ENCODE measurements at places on chromosomes 5 and 9.

- DNase-seq: no peak
These were observed 54.9 kb downstream of the NDST1 start for GRCh38 chr5:150562832-150563231.

GRCh38 chr9:105535920-105536668 is 21.8 kb upstream of the FKTN start:
- DNase-seq: no peak

DNA sequence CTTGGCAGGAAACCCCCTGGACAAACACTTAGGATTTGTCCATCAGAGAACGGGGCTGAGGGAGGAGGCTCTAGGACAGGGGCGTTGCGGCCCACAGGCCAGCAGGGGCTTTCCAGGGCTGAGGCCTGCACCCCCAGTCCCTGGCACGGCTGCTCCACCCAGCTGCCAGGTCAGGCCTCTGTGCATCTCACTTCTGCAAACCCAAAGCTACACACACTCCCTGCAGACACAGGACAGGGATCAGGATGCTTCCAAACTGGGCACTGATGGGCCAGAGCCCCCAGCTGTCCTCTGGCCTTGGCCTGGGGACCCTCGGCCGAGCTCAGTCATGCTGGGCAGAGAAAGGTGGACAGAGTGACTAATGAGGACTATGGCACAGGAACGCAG is 106.2 kb upstream of the SARDH start:
- no peak for DNase-seq

GRCh38 chr5:115389034-115389798 is 92.8 kb upstream of the CCDC112 start:
- DNase-seq: no peak

GRCh38 chr9:38017149-38017884 is 51.7 kb downstream of the SHB start:
- DNase-seq: peak; percentile 73

GRCh38 chr5:125005266-125005665 is 258.8 kb upstream of the ZNF608 start:
- DNase-seq: no peak

DNA sequence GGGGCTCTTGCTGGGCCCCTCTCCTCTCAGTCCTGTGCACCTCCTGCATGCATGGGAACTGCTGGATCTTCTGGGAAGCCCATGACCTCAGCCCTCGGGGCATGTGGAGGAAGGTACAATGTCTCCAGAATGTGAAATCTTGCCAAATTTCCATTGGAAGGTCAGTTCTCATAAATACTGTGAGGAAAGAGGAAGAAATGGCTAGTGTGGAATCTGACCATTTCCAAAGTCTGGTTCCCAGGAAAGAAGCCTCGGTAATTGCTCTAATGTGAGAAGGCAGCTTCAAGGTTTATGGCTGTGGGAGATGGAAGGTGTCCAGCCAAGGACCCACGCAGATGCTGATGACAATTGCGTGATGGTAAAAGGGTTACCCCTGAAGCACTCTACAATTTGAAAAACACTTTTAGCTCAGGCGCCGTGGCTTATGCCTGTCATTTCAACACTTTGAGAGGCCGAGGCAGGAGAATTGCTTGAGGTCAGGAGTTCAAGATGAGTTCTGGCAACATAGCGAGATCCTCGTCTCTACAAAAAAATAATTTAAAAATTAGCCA is 8.1 kb upstream of the IL17B start:
- no peak for DNase-seq

- DNase-seq: no peak
These were observed 201.3 kb downstream of the C9orf152 start for GRCh38 chr9:110006657-110007056.

- DNase-seq: no peak
These were observed 201.0 kb downstream of the TRIM32 start for GRCh38 chr9:116888066-116888465.

GRCh38 chr9:134877541-134877940 is 3.1 kb upstream of the FCN2 start:
- no peak for DNase-seq

DNA sequence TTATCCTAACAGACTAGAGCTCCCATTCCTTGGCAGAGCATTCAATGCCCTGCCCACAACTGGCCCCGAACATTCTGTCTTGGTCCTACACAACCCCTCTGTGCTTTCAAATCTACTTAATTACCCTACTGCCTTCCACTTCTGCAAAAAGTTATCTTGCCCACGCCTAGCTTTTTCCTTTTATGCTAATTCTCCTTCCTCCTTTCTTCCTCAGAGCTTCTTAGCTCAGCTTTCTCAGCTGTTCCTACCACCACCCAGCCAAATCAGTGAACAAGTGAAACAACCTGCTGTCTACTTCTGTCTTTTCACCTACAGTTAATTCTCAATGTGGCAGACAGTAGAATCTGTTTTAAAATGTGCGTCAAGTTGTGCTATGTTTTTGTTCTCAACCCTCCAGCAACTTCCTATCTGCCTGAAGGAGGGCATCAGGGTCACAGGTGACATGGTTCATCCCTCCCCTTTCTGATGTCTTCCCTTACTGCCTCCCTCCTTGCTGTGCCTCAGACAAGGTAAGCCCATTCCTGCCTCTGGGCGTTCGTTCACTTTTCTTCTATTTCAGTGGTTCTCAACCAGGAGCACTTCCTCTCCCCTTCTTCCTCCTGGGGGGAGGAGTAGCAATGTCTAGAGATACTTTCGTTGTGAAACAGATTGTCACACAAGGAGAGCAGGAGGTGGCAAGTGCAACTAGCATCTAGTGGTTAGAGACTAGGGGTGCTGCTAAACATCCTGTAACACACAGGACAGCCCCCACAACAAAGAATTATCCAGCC is 1.3 kb upstream of the REEP5 start:
- DNase-seq: no peak

DNA sequence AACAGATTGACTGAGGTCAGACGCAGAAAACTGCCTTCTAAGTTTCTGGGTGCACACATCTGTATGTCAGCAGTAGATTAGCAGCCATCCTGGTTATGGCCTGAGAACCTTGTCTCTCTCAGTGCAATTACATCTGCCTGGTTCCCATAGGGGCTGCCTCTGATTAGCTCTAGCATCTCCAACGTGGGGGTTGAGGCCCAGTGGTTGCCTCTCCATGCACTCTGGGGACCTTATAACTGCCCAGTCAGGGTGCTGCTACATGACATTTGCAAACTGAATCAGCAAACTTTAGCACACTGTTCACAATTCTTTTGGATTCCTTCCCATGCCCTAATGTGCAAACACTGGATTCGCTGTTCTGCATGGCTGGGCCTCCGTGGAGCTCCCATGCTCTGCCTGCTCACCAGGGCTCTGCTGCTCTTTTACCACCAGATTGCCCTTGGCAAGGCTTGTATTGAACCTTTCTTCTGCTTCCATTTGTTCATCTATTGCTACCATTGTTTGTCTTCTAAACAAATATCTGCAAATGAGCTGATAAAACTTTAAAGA is 36.2 kb downstream of the SNX18 start:
- DNase-seq: no peak

DNA sequence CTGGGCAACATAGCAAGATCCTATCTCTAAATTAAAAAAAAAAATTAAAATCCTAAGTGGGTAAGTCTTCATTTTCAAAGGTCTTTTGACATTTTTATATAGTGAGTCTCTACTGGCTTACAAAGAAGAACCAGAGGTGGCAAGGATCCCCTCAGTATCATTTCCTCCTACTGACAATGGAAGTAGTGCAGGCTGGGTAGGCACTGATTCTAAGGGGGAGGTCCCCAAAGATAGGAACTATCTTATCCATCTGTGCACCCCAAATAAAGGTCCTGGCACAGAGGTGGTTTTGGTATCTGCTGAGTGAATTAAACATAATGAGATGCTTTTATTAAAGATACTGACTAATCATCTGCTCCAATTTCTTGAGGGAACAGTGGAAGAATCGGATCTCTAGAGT is 4.2 kb downstream of the FAM193B start:
- DNase-seq: no peak

GRCh38 chr9:109555215-109555614 is 57.1 kb upstream of the PTPN3 start:
- no peak for DNase-seq

DNA sequence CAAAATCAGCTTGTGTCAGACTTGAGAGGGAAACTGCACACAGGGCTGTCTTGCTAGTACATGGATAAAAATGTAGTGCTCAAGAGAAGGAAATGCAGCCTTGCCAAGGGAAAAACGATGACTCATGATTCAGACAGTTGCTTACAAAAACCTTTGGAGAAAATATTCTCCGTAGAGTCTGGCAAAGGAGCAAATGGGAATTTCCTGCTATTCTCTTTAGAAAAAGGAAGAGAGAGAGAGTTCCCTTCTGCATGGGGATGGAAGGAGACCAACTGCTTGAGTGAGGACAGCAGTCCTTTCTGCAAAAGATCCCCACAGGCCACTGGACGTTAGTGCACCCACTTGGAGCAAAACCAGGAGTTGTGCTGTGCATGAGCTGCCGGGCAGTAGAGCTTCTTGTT is 7.6 kb downstream of the IFNB1 start:
- DNase-seq: no peak

- no peak for DNase-seq
These were observed 3.6 kb upstream of the SCGB3A2 start for GRCh38 chr5:147874910-147875367.

DNA sequence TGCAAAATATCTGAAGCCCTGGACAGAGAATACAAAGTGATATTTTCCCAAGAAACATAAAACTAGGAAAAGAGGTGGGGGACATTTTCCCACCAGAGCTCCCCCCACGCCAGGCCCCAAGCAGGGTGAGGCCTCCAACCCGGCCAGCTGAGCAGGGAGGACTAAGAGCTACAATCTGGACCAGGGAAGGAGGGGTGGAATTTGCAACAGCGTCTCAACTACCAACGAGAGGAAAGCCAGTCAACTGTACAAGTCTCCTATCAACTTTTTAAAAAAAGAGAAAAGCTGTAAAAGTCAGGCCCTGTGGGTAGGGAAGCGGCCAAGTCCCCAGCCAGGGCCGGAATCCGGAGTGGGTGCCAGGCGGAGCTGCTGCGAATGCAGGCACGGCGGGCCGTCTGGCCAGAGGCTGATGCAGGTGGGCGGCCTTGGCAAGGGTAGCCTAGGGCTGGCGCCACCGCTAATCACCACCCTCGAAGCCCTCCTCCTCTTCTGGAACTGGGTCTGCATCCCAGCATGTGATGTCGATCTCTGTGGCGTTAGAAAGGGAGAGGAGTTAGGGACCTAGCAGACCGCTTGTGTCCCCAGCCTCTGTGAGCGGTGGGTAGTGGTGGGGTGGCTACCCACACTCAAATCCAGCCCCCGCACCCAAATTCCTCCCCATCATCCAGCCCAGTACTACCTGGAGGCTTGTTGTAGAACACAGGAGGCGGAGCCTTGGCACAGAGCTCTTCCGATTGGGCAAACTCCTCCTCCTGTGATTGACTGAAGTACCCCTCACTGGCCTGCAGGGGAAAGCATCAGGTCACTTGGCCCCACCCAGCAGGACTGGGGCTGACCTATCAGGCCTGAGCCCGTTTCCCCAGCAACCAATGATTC is 10.6 kb downstream of the PRR7 start:
- peak; percentile 90 for DNase-seq

GRCh38 chr5:40052808-40053207 is 626.9 kb upstream of the PTGER4 start:
- DNase-seq: no peak

DNA sequence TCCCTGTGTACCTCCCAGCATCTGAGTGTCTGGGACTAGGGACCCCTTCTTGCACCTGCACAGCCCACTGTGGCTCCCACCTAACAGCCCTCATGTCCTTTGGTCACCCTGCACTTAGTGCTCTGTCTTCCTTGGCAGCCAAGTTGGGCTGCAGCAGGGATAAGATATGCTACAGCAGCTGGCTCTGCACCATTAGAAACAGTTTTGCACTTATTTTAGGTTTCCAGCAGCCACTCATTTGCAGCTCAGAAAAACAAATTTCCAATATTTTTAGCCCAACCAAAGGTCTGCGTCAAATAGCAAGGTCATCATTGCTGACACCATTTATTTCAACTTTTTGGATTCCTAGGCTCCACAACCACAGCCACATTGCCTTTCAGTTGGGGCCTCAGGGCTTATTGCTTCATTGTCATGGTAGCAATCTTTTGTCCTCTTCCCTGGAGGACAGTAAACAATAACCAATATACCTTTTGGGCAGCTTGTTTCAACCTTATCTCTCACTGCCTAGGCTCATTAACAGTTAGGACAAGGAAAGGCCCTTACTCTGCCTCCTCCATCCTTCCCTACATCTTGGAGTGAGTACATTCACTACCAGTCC is 263.9 kb downstream of the COX7C start:
- DNase-seq: no peak

GRCh38 chr9:134785325-134786108 is 95.1 kb upstream of the FCN2 start:
- peak; percentile 73 for DNase-seq

- DNase-seq: no peak
These were observed 27.5 kb downstream of the AMBP start for GRCh38 chr9:114050646-114051045.

- no peak for DNase-seq
These were observed 36.9 kb downstream of the RANBP6 start for GRCh38 chr9:5978523-5978922.

Measured in psoas muscle (tissue), 8 donors.